ENCODE measurements at places on chromosomes 7 and 10. TPM values are rescaled to one million over a fixed set of nuclear protein-coding genes. Genes with fewer than 3 reads are reported as not detected.

DNA sequence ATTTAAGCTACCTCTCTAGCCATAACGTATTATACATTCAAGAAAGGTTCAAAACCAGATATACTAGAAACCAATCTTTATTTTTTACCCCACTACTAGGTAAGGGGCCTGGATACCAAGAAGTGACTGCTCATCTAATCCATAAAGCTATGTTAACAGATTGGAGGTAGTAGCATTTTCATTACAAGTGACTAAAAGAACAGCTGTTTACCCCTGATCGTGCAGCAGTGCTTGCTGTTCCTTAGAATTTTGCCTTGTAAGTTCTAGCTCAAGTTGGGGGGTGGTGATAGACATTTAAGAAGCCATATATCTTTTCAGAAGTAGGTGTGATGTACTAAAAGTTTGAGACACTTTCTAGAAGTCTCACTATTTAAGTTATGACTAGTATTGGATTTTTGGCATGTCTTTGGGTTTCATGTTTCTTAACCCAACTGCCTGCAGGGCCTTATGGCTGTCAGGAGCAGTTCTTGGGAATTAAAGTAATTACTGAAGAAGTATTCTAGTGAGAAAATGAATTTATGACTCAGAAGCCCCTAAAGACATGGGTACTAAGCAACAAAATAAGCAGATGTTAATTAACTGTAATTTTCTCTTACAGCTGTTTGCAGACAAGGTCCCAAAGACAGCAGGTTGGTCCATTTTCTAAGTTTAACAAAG lies 2.3 kb downstream of the PPIA start:
- no peak for DNase-seq

GRCh38 chr10:103168438-103168837 lies 24.6 kb downstream of the NT5C2 start:
- no peak for DNase-seq

GRCh38 chr7:79414910-79415309 lies 38.6 kb downstream of the MAGI2 start:
- DNase-seq, result no peak

DNA sequence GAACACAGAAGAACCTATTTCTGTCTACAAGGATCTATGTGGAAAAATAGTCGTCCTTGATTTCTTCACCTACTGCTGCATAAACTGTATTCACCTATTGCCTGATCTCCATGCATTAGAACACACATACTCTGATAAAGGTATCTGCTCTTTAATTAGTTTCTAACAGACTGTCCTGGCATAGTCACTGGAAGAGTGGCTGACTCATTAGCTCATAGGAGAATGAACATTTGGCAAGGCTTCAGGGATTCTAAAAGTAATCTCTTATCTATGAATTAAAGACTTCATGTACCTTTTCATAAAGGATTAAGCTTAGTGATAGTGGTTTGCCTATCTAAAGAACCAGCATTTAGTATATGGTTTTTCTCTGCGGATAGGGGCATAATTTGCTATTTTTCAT lies 4.1 kb downstream of the NHLRC2 start:
- DNase-seq, result peak; percentile 33

DNA sequence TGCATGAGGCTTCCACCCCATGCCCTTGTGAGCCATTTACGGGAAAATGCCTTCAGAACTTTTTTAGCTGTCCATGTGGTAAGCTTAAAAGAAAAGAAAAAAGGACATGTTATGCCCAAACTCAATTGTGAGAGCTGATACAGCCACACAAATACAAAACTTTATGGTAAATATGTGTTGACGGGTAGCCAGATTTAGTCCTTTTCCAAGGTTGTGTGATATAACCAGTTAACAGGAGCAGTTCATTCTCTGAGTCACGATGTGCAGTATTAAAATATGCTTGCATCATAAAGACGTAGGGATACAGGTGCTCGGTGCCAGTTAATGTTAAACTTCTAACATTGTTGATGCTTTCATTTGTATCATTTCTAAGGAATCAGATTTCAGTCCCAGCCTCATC lies 350.4 kb downstream of the DNAJB6 start:
- no peak for DNase-seq

DNA sequence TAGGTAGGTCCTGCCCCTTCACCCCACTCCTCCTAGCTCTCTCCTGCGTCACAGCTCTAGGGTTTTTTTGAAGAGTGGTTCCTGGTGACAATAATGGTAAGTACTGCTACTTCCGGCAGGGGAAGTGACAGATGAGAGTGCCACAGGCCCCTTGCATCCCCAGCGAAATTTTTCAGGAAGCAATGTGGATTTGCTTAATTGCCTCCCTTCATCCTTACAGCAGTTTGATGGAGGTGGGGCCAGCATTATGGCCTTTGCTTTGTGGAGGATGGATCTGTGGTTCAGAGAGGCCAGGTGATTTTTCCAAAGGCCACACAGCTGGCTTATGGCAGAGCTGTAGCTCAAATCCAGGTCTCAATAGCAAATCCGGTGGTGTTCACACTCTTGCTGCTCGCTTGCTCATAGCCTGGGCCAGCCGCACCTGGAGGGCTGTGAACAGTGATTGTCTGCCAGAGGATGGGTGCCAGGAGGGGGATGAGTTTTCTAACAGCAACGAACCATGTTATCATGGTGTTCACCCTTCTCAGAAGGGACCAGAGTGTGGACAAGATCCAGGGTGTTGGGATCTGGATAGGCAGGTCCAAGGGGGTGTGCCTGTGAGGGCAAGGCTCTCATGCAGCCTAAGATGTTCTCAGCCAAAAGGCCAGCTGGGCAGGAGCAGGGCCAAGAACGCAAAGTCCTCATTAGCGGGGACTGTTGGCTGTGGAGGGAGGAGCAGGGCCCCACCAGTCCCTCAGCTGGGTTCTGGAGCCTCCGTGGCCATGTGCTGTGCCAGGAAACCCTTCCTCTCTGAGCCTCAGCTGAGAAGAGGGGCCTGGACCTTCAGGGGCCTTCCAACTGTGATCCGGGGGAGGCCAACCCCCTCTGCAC lies 89.0 kb downstream of the EMX2 start:
- DNase-seq, result no peak

DNA sequence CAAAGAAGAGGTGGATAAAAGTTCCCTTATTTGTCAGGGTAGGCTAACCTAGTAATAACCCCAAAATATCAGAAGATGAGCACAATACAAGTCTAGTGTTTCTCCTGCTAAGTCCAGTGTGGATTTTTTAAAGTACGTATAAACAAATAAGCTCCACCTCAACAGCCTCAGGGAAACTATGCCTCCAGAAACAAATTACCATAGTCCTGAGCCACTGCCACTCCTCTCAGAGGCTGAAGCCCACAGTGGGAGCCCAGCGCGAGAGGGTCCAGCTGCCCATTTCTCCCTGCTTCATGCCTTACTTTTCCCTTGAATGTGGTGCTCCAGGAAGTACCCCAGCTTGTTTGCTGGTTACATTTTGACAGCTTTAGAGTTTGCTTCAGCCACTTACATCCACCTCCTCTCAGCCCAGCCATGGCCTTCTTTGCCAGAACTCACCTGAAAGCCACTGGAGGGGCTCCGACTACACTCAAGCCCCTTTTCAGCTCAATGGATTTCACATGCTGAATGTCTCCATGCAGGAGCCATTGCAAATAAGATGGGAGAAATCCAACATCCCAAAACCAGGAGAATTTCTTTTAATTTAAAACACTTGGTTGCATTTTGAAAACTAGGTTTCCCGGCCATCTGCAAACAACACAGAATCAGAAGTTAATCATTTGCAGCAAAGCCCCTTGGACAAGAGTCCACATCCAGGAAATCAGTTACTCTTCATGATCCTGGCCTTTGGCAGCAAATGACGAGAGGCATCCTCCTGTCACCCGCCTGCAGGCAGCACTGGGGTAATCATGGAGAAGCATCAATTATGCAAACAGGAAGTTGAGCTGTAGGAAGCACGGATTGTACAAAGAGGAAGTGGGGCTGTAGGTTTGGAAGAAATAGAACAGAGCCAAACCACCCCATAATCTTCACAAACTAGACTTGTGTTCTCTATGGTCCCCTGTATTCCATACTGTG lies 138.1 kb downstream of the HERPUD2 start:
- DNase-seq, result no peak

GRCh38 chr10:71661060-71661622 lies 58.4 kb downstream of the C10orf105 start:
- no peak for DNase-seq

DNA sequence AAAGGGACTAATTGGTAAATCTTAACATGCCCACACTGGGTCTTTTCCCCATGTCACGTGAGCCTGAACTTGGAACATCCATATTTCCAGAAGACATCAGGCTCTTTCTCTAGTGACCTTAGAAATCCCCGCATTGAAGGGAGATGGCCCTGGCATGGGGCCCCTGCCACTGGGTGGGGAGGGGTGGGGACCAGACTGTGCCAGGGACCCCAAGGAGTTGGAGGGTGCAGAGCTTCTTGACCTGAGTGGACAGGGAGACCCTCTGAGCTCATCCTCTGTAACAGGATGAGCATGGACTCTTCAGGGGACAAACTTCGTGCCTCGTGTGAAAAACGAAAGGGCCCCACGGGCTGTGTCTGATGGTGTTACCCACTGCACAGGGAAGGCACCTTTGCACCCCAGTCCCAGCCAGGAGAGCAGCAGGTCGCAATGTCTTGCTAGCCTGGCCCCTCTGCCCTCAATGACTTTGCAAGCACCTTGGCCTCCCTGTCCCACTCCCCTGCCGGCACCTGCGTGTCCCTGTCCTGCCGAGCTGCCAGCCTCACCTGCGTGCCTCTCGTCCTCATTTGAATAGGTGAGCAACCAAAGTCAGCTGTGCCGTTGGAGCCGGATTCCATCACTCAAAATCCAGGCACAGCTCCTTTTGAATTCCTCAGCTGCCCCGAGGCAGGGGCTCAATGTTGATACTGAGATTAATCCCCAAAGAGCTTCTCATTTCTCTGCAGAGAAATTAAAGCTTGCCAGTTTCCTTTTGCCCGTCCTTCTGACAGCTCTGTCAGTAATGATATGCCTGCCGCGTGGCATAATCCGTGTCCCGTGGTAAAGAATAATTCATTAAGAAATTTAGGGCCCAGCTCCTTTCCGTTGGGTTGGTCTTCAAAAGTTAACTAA lies 234.9 kb downstream of the EBF3 start:
- DNase-seq, result no peak

DNA sequence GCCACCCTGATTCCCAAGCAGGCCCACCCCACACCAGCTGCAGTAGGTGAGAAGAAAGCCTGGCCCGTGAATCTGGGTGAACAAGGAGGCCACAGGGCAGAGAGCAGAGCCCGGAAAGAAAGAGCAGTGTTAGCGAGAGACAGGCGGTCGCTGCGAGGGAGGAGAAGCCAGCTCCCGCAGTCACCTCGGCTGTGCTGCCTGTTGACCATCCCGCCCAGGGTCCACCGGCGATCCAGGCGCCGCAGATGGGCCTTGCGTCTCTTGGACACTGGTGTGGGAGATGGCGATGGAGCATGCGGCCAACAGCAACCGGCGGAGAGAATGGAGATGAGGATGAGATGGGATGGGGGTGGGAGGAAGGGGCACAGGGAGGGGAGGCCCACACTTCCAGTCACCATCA lies 128.8 kb downstream of the NEURL1 start:
- DNase-seq, result no peak

DNA sequence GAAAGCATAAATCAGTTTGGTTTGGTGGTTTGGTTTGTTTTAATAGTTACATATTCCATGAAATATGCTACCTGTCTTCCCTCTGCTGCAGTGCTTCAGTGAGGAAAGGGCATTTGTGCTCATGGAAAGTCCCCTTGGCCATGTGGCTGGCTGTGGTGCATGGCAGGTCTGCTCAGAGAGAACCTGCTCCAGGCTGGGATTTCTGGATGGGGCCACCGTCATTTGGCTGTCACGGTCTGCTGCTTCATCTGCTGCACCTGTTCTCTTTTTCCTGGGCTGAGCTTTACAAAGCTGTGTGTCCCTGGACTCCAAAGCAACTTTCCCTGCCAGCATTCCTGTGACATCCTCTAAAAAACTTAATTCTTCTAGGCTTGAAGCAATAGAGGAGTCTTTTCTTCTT lies 8.9 kb downstream of the CDK14 start:
- no peak for DNase-seq

DNA sequence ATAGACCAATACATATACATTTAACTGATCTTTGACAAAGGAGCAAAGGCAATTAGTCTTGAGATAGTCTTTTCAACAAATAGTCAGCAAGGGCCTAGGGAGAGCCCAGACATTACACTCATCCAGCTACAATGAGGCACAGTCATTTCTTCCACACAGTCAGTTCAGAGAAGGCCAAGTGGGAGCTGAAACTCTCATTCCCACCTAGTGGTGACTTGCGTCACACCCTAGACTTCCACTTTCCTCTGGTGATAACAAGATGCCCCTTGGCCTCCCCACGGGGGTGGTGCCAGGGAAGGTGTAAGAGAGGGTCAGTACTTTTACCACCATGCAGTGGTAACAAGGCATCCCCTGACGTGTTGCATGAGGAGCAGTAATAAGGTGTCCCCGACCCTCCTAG lies 8.0 kb downstream of the FRMPD2 start:
- no peak for DNase-seq

The PRKAR2B gene
- total RNA-seq, result 115 TPM

The SLC13A4 gene
- 0.66 TPM for total RNA-seq

The TNPO3 gene
- total RNA-seq, result 111 TPM

The CREB3L2 gene
- 44.7 TPM for total RNA-seq

The CXCL12 gene
- 0.18 TPM for total RNA-seq

The ACSM6 gene
- total RNA-seq, result not detected

Measured in K562 (cell line).